Hematopoietic multipotent progenitor cell treated with erythropoietin and hydrocortisone succinate and interleukin-3 and kit ligand, for 17 days (in vitro differentiated cells): ENCODE measurements at places on chromosomes 1 and 21.

- no peak for DNase-seq
These were observed 38.3 kb upstream of the PRSS38 start for GRCh38 chr1:227777156-227777555.

- DNase-seq: peak; percentile 74
These were observed 2.5 kb downstream of the CDC42BPA start for GRCh38 chr1:227315629-227316346.

GRCh38 chr1:103239034-103239433 is 130.7 kb upstream of the COL11A1 start:
- DNase-seq: no peak

DNA sequence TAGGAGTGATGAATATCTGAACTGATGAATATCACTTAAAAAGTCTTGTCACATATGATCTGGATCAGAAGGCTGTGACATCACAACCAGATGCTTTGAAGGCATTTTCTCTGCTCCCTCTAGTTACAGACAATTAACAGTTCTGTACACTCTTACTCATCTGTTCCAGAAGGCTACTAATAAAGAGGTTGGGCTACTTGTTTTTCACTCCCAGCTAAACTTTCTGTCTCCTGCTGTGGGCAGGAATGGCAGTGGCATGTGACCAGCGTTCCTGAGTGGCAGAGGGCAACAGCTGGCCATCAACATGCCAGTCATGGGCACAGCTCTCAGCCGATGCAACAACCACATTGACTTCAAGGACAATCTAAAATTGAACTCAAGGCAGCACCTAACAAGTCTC is 66.7 kb downstream of the SLC45A1 start:
- no peak for DNase-seq
